ENCODE measurements at places on chromosomes 4 and X.

- no peak for DNase-seq
Observed at GRCh38 chrX:12319003-12319519, 180.8 kb downstream of the FRMPD4 start.

- DNase-seq, result no peak
Observed at GRCh38 chrX:68398291-68398690, 35.0 kb downstream of the OPHN1 start.

DNA sequence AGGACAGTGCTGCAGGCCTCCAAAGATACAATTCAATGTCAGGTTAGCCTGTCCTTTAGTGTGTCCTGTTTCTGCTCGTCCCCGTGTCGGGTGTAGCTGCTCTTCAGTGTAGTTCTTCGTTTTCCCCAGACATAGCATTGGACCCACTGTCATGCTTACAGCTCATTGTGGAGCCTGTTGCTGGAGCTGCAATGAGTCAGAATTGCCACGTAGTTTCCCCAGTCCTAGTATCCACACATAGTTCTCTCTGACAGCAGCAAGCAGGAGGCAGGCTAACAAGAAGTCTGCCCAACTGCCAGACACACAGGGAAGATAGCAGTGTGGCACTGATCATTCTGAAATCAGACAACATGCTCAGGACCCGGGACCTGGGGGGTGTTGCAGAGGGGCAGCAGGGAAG, 49.2 kb downstream of the MOSPD2 start:
- DNase-seq, result no peak

GRCh38 chr4:56737666-56738065, 56.6 kb upstream of the HOPX start:
- DNase-seq, result no peak

DNA sequence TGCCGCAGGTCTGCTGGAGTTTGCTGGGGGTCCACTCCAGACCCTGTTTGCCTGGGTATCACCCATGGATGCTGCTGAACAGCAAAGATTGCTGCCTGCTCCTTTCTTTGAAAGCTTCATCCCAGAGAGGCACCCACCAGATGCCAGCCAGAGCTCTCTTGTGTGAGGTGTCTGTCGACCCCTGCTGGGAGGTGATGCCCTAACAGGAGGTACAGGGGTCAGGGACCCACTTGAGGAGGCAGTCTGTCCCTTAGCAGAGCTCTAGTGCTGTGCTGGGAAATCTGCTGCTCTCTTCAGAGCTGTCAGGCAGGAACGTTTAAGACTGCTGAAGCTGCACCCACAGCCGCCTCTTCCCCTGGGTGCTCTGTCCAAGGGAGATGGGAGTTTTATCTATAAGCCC, 162.7 kb downstream of the NAF1 start:
- no peak for DNase-seq

DNA sequence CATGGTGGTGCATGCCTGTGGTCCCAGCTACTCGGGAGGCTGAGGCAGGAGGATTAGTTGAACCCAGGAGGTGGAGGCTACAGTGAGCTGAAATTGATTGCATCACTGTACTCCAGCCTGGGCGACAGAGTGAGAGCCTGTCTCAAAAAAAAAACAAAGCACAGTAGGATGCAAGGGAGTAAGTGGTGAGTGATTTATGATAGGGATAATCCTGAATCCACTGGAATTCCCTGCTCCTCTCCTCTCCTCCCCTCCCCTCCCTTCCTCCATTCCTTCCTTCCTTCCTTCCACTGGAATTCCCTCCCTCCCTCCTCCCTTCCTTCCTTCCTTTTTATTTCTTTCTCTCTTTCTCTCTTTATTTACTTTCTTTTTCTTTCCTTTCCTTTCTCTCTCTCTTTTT, 40.9 kb upstream of the NKRF start:
- DNase-seq, result no peak

- DNase-seq, result no peak
Observed at GRCh38 chr4:42671431-42672194, 14.7 kb upstream of the ATP8A1 start.

DNA sequence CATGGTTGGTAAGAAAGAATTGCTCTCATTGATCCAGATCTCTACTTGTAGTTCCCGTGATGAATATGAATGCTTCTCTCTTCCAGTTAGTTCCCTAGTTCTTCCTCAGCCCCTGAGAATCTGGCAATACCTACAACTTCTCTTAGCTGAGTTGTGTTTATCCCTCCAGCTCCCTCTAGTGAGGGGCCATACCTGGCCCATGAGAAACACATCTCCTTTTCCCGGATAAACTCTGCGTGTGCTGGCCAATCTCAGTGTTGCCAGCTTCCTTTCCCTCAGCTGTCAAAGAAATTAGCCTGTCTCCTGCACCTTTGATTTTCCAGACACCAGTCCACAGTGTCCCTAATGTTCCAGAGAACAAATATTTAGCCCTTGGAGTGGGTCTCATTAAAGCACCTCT, 5.7 kb downstream of the CBLL2 start:
- DNase-seq, result no peak

DNA sequence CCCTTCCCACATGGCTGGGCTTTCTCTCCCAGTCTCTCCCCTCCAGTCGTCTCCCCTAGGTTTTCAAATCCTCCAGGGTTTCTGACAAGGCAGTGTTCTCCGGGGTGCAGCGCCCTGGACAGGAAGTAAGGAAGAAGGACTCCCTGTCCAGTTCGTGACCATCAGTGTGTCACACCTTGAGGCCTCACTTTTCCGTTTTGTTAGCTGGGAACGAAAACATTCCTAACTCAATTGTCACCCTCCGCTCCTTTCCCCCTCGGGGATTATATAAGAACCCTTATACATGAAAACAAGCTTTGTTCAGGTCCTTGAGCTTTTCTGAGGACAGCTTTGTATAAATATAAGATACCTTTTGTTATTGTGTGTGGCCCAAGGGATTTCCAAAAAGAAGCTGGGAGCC, 92.1 kb downstream of the KDR start:
- DNase-seq, result no peak
